ENCODE measurements at places on chromosomes 4 and X. TPM values are rescaled to one million over a fixed set of nuclear protein-coding genes. Genes with fewer than 3 reads are reported as not detected.

The DIAPH2 gene
- 18.2 TPM for total RNA-seq

The MAGEB1 gene
- total RNA-seq, result not detected

The CT45A6 gene
- not detected for total RNA-seq

The LIMCH1 gene
- 33.4 TPM for total RNA-seq

The DCLK2 gene
- total RNA-seq, result 14.2 TPM

The GPRIN3 gene
- total RNA-seq, result 0.03 TPM
